Myometrial cell (primary cell): ENCODE measurements at places on chromosomes 2 and 18. TPM values are rescaled to one million over a fixed set of nuclear protein-coding genes. Genes with fewer than 3 reads are reported as not detected.

The SIGLEC15 gene
- total RNA-seq, result 6.0 TPM in 1 of 2 replicates, not detected in the other

The LYPD6B gene
- not detected in 2 replicates for total RNA-seq

The MAPRE3 gene
- total RNA-seq, result 4.3 and 6.2 TPM in 2 replicates

The TCF23 gene
- not detected in 2 replicates for total RNA-seq

The DCDC2C gene
- total RNA-seq, result not detected in 2 replicates
